Inflammatory macrophage treated with lipopolysaccharide for 1 hour (primary cell): ENCODE measurements at places on chromosomes 11 and 22.

GRCh38 chr11:66373265-66373664 lies 1.7 kb upstream of the SLC29A2 start:
- no peak for DNase-seq

- DNase-seq, result peak; percentile 58
Measured at GRCh38 chr11:66386171-66387069, 14.9 kb upstream of the SLC29A2 start.

- peak; percentile 8 for DNase-seq
Measured at GRCh38 chr11:124798991-124799347, 1.2 kb downstream of the MSANTD2 start.

DNA sequence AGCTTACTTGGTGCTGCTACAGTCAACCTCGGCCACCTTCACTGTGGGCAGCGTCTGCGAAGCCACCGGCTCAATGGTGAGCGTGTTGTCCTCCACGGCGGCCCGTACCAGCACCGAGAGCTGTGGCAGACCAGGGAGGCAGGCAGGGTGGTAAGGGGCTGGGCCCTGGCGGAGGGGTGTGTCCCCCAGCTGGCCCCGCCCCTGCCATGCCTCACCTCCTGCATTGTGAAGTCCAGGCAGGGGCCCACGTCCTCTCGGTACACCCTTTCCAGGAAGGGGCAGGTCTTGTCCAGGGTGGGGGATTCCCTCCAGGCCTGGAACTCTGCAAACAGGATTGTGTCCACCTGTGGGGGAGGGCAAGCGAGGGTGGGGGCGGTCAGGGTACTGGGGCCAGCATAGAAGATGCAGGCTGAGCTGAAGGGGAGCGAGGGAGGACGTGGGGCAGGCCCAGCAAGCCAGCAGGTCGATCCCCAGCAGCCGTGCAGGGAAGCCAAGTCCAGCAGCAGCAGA lies 12.8 kb downstream of the RAB3IL1 start:
- no peak for DNase-seq

GRCh38 chr22:18101536-18101935 lies 9.1 kb upstream of the TUBA8 start:
- no peak for DNase-seq

DNA sequence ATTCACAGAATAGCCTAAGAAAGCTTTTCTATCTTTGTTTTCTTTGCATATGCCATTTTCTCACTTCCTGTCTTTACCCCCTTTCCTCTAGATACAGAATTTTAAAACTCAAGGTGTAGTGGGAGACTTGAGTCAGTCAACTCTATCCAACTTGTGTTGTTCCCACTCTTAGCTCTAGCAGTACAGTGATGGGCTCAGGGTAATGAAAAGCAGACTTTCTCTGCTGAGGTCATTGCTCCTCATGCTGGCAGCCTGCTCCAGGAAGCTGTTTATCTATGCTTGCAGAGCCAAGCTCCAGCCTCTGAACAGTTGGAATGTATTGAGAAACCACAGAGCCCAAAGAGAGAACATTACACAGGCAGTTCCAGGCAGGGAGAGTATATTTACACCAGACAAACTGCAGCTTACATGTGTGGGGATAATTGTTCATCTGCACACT lies 68.1 kb downstream of the CSTPP1 start:
- DNase-seq, result no peak

DNA sequence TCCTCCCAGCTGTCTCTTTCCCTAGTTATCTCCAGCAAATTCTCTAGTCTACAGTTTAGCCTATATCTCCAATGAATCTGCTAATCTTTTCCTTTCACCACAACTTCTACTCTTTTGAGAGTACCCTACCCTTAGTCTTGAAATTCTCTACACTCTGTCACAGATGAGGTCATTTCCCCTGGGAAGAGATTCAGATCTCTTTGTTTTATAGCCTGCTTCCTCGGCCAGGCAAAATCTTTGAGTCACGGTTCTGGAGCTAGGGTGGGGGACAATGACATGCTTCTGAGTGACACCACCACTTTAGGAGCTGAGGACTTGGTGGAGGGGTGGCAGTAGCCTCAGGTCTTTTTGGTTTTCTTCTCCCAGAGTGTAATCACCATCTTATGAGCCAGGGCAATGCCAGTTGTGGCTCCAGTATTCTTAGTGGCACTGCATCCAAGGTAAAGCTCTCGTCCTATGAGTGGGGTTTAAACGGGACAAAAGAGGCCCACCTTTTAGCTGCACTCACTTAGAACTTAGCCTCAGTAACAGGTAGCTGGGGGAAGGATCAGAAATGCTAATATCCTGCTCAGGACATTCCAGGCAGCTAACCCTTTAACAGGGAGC lies 98.5 kb upstream of the RRM1 start:
- no peak for DNase-seq

DNA sequence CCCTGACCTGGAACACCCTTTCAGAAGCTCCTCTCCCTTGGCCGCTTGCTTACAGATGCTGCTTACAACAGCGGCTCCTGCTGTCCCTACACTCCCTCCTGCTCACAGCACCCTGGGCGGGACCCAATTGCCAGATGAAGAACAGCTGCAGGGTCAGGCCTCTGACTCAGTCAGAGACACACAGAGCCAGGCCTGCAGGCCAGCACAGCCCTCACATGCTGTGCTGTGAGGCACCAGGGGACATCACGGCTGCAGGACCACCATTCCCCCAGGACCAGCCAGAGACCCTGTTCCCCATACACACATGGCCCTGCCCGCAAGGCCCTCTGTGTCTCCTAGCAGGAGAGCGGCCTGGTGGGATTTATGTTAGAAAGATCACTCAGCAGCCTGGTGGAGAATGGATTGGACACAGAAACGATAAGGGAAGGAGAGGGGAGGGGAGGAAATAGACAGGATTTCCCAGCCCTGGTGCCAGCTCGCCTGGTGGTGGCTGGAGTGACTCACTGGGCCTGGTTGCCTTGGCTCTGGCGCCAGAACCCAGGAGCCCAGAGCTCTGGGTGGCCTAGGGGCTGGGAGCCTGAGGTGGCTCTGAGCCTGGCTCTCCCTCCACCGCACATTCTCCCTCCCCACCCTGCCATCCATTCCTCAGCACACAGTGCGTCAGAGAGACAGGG lies 6.7 kb downstream of the CAPN5 start:
- no peak for DNase-seq

- DNase-seq, result no peak
Measured at GRCh38 chr11:96520939-96521338, 131.1 kb downstream of the JRKL start.

GRCh38 chr11:841981-842369 lies 354 bp downstream of the POLR2L start:
- DNase-seq, result no peak

- no peak for DNase-seq
Measured at GRCh38 chr11:117220568-117220967, 11.3 kb downstream of the PCSK7 start.

DNA sequence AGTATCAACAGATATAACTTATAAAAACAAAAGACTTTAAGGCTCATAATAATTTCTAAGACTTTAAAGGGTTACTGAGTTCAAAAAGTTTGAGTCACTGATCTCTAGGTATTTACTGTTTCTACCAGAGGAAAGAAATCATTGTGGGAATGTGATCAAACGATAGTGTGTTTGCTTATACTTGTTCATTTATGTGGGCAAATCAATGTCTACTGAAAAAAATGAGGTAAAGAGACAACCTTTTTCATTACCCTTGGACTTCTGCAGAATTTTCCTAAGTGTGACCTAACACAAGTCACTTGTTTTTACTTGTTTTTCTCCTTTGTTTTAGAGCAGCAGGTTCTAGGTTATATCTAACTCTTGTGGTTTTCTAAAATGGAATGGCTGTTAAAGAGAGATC lies 65.4 kb downstream of the PRR5L start:
- no peak for DNase-seq

GRCh38 chr22:24482575-24482974 lies 12.6 kb upstream of the UPB1 start:
- peak; percentile 83 for DNase-seq
